PC-3 (cell line): ENCODE measurements at places on chromosomes 5 and 9.

DNA sequence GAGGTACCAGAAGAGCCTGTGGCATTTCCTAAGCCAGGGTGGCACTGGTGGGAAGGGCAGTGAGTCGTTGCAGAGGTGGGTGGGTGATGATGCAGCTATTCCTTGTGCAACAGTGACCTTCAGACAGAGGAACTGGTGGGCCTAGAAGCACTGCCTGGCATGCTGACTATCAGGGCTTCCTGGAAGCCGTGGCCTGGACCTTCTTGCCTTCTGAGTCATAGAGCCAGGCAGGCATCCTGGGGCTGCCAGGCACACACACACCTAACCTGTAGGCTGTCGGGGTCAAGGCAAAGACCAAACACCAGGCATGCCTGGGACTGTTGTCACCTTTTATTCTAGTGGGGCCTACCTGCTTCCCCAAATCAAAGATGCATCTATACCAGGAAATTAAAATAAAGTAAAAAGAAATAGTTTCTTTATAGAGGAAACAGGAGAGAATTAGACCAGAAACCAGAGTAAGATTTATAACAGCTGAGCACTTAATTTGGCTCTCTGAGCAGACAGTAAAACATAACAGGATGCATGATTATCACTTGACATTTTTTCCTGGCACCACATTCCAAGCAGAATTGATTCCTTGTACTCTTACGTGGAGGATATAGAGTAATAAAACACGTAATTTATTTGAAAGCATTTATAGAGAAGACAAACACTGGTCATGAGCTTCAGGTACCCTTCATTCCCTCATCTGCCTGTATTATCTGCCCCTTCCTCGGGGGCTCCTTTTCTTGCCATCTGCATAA, 25.1 kb downstream of the NANS start:
- DNase-seq, result peak; percentile 26

- DNase-seq, result peak; percentile 37
Observed at GRCh38 chr9:132243156-132244074, 81.6 kb downstream of the NTNG2 start.

GRCh38 chr5:43215073-43215631, 23.1 kb downstream of the NIM1K start:
- no peak for DNase-seq

DNA sequence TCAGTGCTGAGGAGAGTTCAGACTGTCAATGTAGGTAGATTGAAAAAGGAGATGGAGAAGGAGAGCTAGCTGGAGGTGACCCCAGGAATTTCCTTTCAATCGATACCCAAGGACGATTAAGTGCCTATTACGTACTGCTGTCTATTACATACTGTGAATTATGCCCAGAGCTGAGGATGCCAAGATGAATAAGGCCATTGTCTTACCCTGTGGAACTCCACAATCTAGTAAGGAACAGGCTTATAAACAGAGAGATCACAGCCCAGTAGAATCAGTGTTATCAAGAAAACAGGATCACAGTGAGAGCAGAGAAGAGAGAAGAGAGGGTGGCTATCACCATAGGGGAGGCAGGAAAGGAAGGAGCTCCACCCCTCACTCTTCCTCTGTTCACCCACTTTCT, 54.1 kb upstream of the PDE8B start:
- DNase-seq, result no peak

- peak; percentile 52 for DNase-seq
Observed at GRCh38 chr5:150066901-150067396, 19.4 kb downstream of the CSF1R start.

DNA sequence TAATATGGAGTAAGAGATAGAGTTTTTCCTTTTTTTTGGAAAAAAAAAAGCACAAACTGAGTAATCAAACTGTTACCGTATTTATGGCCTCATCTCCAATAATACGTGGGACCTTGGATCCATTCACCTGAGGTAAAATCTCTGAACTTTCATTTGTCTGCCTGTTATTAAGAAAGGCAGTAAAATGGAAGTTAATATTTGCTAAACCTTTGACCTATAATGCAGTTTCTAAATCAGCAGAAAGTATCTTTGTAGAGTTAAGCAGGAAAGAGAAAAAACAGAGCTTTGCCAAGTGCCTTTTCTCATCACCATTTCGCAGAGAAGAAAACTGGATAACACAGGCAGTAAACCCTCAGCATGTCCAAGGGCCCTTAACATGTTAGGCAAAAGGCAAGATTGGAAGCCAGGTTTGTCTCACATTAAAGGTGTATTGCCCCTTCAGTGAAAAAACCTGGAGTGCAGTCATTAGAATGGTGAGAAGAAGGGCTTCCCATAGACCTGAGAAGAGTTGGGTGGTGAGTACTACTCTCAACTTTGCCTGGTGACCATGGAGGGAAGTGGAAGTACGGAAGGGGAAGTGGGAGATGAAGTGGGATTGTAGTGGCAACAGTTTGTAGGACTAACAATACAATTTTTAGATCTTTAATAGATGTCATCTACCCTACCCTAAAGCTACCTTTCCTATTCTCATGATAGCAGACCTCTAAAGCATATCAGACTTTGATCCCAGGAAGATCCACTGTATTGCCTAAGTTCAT, 65.4 kb upstream of the GRAMD2B start:
- no peak for DNase-seq

DNA sequence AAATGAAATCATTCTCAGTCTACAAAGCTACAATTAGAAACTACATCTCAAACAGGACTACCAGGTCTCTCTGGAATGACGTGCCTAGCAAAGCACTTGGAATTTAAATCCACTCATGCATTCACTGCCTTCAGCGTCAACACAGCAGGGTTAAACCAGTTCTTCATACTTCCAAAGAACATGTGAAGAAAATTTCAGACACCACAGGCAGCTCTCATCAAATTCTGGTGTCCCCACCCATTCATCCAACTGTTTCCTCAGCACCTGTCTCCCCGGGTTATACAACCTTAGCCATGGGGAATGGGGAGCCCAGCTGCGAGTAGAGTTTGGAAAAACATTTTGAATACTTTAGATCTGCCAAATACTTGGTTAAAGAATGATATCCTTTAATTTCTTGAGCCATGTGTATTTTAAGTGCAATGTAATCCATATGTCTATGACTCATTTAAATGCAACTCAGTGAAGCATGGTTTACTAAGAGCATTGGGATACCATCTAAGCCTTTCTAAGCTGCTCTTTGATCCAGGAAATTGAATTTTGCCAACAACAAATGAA, 17.5 kb downstream of the ADAM19 start:
- DNase-seq, result peak; percentile 92

DNA sequence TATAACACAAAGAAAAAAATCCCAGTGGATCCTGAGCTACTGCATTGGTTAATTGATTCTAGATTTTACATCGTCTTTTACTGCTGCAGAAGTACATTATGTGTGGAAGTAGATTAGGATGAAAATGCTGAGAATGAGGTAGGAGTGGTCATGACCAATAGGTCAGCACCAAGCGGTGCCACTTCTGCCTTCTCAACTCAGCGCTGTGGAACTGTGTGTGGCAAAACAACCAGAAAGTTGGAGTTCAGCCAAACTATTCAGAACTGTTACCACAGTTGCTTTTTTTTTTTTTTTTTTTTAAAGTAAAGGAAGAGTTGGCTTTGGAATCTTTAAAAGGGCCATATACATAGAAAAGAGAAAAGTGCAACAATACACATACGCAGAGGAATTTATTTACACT, 24.2 kb downstream of the POU5F2 start:
- no peak for DNase-seq

DNA sequence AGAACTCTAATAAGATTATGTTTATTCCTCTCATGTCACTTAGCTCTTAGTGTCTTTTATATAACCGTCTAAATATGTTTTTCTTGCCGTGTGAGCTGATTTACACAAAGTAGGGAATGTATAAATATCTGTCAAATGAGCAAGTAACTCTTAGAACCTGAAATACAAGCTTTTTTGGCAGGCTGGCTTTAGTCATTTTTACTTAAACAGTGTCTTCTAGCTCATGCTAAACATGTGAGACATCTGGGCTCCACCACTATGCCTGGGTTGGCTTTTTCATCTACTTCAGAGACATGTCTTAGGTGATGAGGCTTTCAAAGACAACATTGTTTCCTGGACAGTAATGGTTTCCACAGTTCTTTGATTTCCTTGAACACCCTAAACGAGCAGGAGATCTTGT, 137.2 kb upstream of the ZNF608 start:
- DNase-seq, result peak; percentile 32

- DNase-seq, result no peak
Observed at GRCh38 chr9:32344551-32345182, 39.8 kb upstream of the ACO1 start.

DNA sequence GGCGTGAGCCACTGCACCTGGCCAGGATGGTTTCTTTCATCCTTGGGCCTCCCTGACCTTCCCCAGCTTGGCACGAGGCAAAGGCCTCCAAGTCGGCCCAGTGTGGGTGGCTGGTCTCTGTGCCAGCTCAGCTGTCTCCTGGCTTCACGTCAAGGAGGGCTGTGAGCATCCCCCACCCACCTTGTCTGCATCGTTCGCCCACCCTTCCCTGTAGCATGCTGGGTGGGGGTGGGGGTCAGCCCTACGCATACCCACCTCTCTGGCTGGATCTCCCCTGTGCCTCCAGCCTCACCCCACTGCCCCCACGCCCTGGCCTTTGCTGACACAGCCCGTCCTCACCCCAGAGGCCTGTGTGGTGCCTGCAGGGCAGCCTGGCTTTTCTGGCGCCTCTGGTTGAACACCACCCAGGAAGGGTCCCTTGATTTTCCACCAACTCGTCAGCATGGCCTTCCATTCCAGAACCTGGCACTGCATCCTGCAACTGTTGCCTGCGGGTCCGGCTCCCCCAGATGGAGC, 8.8 kb upstream of the WDR5 start:
- no peak for DNase-seq
